ENCODE measurements at places on chromosomes 3 and 15. TPM values are rescaled to one million over a fixed set of nuclear protein-coding genes. Genes with fewer than 3 reads are reported as not detected.
A peak's percentile ranks its signal among the peaks of the same experiment; 100 is the strongest.

GRCh38 chr3:194475978-194476377 lies 10.8 kb downstream of the ATP13A3 start:
- no peaks in the 10 kb centered on the region for H3K36me3 ChIP-seq
- H3K4me1 ChIP-seq, result no peaks in the 10 kb centered on the region
- DNase-seq, result no peak
- no peaks in the 10 kb centered on the region for H3K27me3 ChIP-seq
- H3K27ac ChIP-seq, result no peak overlapping the region
- no peak overlapping the region for H3K4me3 ChIP-seq

- peaks cover 13% of the 10 kb centered on the region for H3K4me1 ChIP-seq
- H3K4me3 ChIP-seq, result no peak overlapping the region
- no peaks in the 10 kb centered on the region for H3K27me3 ChIP-seq
Observed at GRCh38 chr15:101206176-101206591, 45.7 kb downstream of the CHSY1 start.

DNA sequence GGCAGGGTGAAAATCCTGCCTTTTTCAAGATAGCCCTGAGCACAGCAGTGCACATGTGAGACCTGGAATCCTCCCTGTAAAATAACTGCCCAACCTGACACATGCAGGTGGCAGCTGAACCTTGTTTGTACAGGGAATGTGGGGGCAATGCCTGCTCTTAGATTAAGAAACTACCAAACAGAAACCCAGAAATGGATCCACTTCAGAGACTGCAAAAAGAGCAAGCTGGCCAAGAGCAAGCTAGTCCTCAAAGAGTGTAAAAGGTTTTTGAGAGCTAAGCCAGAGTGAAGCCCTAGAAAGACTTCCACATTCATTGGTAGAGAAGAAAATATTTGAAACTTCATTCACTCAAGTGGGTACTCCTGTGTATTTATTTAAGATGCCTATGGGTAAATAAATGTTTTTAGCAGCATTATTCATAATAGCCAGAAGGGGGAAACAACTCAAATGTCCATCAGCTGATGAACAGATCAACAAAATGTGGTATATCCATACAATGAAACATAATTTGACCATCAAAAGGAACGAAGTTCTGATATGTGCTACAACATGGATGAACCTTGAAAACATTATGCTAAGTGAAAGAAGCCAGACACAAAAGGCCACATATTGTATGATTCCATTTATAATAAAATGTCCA lies 96.0 kb upstream of the TSC22D2 start:
- no peaks in the 10 kb centered on the region for H3K36me3 ChIP-seq
- no peaks in the 10 kb centered on the region for H3K27me3 ChIP-seq
- no peak overlapping the region for H3K27ac ChIP-seq
- H3K4me3 ChIP-seq, result no peak overlapping the region
- no peak for DNase-seq
- H3K4me1 ChIP-seq, result peaks cover 6% of the 10 kb centered on the region

GRCh38 chr3:21919383-21919782 lies 168.4 kb upstream of the ZNF385D start:
- H3K4me3 ChIP-seq, result no peak overlapping the region
- H3K4me1 ChIP-seq, result no peaks in the 10 kb centered on the region
- H3K27ac ChIP-seq, result no peak overlapping the region
- H3K36me3 ChIP-seq, result no peaks in the 10 kb centered on the region
- no peak for DNase-seq

GRCh38 chr15:94327356-94327936 lies 96.1 kb downstream of the MCTP2 start:
- H3K27ac ChIP-seq, result no peak overlapping the region
- H3K27me3 ChIP-seq, result no peaks in the 10 kb centered on the region
- no peak for DNase-seq

DNA sequence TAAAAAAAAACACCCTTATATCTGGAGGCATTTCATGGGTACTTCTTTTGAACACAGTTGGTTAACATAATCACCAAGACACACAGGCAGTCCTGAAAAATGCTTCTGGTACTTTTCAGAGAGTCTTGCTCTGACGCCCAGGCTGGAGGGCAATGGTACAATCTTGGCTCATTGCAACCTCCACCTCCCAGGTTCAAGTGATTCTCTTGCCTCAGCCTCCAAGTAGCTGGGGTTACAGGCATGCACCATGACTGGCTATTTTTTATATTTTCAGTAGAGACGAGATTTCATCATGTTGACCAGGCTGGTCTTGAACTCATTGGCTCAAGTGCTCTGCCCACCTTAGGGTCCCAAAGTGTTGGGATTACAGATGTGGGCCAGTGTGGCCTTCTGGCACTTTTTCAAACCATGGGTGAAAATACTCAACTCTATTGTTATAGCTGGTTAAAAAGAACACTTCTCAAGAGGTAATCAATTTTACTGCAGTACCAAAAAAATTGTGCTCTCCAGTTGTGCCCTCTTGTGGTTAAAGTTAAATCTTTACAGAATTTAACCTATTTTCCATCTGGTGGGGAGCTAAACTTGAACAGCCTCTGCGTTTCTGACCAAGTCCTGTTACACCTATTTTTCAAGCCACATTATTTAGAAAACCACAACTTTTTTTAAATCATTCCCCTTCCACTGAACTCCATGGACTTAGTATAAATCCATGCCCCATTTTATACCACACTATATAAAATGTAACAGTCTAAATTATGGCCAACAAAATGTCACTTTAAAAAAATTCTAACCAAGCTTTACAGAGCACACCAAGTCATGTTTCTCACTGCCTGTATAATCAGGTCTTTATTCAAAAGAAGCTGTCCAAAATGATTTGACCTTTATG lies 1.2 kb upstream of the SNAPC5 start:
- DNase-seq, result no peak
- peaks cover 47% of the 10 kb centered on the region for H3K36me3 ChIP-seq
- H3K27me3 ChIP-seq, result no peaks in the 10 kb centered on the region
- no peak overlapping the region for H3K4me3 ChIP-seq
- peak overlapping the region; percentile 89 for H3K27ac ChIP-seq

CTXN2 gene
- total RNA-seq, result not detected

FSIP1 gene
- total RNA-seq, result 1.9 TPM

HEMK1 gene
- 7.3 TPM for total RNA-seq

TLE3 gene
- 49.8 TPM for total RNA-seq

CNTN3 gene
- 10.5 TPM for total RNA-seq

XIRP1 gene
- total RNA-seq, result 0.40 TPM

SLC2A2 gene
- not detected for total RNA-seq
